ENCODE measurements at places on chromosomes 4 and X.

DNA sequence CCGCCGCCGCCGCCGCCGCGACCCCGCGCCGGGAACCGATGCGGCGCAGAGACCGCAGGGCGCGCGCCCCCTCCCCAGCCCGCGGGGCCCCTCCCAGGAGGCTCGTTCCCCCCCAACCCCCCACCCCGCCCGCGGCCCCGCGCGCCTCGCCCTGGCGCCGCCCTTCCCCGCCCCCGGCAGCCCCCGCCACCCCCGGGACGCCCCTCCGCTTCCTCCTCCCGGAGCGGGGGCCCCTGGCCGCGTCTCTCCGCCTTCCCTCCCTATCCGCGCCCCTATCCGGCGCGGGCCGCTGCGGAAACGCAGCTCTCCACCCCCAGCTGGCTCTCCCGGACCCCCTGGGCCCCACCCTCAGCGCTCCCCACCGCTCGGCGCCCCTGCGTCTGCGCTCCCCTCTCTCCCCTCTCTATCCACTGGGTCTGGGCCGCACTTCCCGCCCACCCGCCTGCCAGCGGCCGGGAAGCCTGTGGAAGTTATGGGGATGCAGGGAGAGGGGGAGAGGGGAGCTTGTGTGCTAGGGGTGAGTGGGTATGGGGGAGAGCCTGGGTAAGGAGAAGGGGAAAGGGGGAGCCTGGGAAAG, at the start of gene TMEM271:
Gene TMEM271 (minus strand): TSS at position 51 of the 577 bp plus-strand sequence. CDS start 233 bp downstream, outside the sequence.
- peak; percentile 13 for DNase-seq

DNA sequence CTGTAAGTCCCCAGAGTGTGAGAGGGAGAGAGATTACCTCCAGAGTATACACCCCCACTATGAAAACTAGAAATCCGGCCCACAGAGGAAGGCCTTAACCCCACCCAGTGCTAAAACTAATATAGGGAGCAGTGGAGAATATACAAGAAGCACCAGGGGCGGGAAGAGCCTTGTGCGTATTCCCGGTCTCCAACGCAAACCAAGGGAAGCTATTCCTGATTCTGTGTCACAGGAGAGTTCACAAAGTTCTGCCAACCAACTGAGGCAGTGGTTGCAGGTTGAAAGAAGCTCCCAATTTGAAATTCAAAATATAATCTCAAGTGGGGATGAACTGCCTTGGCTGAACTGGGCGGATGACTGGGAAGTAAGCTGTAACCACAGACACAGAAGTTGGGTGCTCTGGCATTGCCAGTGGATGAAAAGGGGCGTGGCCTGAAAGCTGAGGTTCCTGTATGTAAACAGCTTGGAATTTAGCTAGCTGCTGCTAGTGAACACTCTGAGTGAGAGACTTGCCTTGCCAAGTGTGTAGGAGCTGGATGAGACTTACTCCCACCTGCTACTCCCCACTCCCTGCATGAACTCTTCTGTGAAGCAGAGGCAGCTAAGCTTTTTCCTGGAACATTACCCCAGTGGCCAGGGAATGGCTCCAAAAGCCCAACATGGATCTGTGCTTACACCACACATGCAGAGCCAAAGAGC, 32.7 kb downstream of the ELF2 start:
- peak; percentile 75 for DNase-seq

DNA sequence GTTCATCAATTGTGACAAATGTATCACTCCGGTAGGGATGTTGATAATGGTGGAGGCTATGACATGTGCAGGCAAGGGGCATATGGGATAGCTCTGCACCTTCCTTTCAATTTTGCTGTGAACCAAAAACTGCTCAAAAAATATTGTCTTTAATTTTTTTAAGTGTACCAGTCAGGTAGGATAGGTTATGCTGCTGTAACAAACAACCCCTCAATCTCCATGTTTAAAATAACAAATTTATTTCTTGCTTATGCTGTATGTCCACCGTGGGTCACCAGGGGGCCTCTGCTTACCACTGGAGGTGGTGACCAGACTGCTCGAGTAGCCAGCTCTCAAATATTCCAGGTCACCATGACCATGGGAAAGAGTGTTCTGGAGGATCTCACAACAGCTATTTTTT, 23.4 kb upstream of the MSX1 start:
- DNase-seq: no peak

GRCh38 chr4:109407027-109407737, 26.4 kb upstream of the SEC24B start:
- DNase-seq: no peak

GRCh38 chrX:72029483-72030411, 102.0 kb downstream of the RTL5 start:
- DNase-seq: no peak

- no peak for DNase-seq
These were observed 219.4 kb downstream of the EPHA5 start for GRCh38 chr4:65450899-65451298.

DNA sequence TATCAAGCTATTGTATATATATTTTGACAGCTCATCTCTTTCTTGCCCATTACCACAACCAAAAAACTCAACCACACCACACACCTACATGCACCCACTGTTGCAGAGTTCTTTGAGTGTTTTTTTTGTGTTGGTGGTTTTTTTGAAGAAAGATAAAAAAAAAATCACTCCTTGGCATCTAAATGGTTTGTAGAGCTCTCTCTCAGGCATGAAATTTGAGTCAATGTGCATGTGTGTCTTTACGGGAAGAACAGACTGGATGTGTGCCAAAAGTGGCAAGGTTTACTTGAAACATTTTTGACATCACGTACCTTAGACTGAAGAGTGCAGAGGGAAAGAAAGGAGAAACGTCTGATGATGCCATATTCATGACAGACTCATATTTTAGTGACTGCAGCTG, 154.2 kb downstream of the FHIP1A start:
- DNase-seq: no peak

All from common myeloid progenitor, CD34-positive (primary cell).